ENCODE measurements at places on chromosomes 3 and 15.

GRCh38 chr3:149013726-149014125 is 22.4 kb downstream of the GYG1 start:
- no peak for DNase-seq

GRCh38 chr3:78913711-78914110 is 854.1 kb downstream of the ROBO1 start:
- no peak for DNase-seq

DNA sequence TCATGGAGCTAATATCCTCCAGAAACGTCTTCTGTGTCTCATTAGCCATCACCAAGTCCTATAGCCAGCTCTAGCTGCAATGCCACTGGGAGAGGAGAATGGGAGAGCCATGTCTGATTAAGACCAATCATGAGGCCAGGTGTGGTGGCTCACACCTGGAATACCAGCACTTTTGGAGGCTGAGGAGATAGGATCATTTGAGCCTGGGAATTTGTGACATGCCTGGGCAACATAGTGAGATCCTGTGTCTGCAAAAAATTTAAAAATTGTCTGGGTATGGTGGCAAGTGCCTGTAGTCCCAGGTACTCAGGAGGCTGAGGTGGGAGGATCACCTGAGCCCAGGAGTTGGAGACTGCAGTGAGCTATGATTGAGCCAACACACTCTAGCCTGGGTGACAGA is 13.1 kb downstream of the MGLL start:
- DNase-seq = no peak

GRCh38 chr3:56819016-56819809 is 17.5 kb upstream of the ARHGEF3 start:
- no peak for DNase-seq

DNA sequence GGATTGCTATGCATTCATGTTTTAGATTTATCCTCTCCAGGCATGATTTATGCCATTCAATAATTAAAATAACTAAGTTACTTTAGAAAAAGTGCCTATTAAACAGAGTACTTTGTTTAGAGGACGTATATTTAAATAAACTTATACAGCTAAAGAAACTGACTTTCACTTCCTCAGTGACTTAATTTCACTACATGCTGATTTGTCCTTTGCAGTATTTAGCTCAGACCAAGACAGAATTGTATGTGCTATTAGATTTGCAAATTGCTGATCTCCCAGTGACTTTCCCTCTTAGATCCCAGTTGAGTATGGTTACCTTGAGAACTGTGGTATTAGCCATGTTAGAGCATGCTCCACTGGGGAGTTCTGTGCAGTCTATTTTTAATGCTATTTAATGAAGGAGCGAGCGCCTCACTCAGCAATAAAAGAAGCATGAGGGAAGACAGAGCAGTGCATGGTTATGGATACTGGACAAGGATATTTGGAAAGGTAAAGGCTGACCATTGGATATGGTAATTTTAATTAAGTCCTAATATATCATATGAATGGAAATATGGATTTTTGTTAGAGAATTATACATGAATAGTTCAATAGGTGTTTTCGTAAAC is 2.7 kb downstream of the ARPP21 start:
- DNase-seq = no peak

DNA sequence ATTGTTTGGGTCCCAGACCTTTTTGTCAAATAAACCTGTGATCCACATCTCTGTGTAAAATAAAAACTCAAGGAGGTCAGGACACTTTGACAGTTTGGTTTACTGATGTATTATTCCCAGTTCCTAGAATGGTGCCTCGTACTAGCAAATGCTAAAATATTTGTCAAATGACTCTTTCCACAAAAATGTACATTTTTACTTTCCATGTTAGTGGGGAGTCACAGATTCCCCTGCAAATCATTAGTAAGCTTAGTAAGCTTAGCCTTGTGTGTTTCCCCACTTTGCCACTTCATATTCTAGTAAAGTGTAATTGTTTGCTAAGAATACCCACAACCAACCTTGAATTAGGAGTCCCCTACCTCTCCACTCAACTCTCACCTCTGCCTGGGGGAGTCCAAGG is 2.4 kb upstream of the MAGI1 start:
- DNase-seq = no peak

- DNase-seq = no peak
Observed at GRCh38 chr15:89822611-89822950, 7.9 kb upstream of the ANPEP start.

DNA sequence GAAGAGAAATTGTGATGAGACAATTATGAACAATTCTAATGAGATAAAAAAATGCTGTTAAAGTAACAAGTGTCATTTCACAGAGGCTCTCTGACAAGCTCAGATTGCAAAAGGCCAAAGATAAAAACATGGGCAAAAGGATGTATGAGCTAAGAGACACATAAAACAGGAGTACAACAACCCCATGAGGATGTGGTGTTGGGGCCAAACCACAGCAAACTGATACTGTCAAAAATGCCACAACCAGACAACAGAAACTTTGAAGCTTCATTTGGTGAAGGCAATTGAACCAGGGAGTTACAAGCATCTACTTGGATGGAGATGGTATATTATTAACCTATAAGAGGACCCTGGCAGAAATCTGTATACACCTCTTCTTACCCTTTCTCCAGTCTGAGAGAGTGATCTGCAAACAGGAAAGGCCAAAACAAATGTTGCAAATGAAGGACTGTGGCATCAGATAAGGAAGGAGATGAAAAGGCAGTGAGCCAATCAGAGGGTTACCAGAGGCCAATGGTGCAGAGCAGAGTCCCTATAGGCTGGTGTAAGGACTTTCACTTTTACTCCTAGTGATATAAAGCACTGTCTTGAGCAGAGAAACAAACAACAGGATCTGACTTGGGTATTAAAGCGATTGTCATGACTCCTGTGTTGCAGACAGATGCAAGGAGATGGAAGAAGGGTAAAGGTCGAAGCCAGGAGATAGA is 659.0 kb downstream of the NTRK3 start:
- DNase-seq = no peak

DNA sequence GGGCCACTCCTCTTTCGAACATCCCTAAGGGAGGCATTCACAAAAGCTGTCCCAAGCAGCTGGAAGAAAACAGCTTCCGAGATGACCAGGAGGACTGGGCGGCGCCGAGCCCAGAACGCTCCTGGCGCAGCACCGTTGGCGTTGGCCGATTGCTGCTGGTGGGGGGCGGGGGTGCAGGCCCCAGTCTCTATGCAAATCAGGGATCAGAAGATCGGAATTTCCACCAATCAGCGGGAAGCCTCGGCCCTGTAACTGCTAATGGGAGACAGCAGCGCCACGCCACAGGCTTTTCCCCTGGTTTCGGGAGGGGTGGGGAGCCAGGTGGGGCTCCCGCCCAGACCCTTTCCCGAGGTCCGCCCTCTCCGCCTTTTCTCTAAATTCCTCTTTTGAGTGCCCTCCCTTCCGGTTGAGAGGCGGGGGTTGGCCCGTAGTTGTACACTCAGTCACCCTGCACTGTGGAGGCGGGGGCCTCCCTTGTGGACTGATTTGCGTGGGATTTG is 27.0 kb downstream of the HMCES start:
- DNase-seq = no peak

DNA sequence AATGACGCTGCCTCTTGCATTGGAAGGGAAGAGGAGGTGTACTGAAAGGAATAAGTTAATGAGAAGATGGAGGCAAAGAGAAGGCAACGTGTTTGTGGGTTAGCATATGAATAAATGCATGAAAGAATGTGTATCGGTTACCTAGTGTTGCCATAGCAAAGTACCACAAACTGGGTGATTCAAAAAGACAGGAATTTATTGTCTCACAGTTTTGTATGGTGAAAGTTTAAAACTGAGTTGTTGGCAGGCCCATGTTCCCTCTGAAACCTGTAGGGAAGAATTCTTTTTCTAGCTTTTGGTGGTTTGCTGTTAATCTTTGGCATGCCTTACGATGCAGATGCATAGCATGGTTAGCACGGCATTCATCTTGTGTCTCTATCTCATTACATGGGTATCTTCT is 729.9 kb downstream of the MECOM start:
- no peak for DNase-seq

DNA sequence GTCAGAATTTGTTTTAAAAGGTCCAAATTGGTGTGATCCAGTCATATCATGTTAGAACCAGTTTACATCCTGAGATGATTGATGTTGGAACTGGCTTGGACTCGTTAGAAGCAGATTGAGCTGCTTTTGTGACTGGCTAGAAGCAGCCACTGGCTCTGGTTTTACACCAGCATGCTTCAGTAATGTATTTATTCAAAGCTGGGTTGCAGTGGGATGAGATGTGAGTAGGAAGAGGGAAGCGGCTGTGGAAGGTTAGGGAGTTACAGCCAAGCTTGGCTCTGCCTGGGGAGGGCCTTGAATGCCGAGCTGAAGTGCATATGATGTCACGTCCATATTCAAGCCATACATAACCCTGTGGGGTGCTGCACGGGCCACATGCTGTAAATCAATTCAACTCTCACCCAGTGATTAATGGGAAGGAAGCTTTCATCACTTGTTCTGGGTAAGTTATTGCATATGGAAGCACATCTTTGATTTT is 104.0 kb upstream of the SMAD3 start:
- DNase-seq = no peak

GRCh38 chr3:182436547-182436946 is 356.8 kb upstream of the ATP11B start:
- DNase-seq = no peak

DNA sequence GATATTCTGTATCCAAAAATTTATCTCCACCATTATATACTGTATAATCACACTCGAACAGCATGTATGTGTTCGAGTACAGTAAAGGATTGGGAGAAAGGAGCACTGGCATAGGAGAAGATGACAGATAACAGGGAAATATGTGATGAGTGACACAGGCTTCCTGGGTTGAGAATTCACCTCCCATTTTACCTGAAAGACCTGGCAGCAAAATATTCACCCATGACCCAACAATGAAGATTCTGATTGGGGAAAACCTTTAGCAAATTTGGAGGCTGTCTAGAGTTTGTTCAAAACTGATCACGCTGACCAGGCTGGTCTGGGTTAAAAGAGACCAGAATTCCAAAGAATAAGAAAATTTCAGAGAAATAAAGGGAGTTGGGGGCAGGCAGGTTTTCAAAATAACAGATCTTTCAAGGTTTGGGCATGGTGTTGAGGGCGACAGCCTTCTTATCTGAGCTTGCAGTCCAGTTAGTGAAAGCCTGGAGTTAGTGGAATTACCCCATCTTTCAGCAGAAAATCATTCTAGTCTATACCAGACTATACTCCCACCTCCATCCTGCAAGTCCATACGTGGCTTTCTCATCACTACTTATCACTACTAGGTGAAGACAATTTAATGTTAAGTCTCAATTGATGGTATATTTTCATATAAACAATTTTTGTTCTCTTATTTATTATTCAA is 42.8 kb upstream of the RSL24D1 start:
- no peak for DNase-seq

GRCh38 chr3:140933552-140933951 is 8.1 kb upstream of the SLC25A36 start:
- no peak for DNase-seq

DNA sequence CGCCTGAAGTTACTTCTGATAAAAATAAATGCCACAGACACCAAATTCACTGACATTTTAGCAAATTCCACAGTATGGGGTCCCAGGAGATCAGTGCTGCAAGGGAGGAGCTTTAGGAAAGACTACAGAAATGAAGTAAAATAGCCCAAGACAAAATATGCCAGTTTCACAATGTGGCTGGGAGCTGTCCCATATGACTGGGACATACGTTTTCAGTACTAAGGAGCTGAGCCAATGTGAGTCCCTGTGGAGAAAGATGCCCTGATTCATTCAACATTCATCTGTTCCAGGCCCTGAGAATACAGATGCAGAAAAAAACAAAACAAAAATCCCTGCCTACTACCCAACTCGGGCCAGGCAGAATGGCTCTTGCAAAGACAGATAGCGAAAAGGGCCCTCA is 63.4 kb upstream of the FAM174B start:
- no peak for DNase-seq

DNA sequence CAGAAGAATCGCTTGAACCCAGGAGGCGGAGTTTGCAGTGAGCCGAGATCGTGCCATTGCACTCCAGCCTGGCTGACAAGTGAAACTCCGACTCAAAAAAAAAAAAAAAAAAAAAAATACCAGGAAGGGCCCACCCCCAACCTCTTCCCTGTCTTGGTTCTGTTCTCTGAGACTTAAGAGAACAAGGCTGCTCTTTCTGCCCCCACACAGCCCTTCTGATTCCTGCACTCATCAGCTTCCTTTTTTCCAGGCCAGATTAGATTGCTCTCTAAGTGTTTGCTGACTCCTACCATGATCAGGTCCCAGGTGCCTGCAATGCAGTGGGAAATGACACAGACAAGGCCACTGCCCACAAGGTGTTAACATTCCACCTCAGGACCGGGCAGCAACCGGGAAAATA is 13.0 kb downstream of the TMEM44 start:
- DNase-seq = no peak

GRCh38 chr3:128397484-128397883 is 69.2 kb downstream of the DNAJB8 start:
- no peak for DNase-seq

GRCh38 chr15:39447346-39447745 is 133.5 kb upstream of the THBS1 start:
- DNase-seq = no peak

GRCh38 chr3:128919988-128920387 is 40.6 kb downstream of the ACAD9 start:
- DNase-seq = no peak

GRCh38 chr3:88997260-88997659 is 110.2 kb upstream of the EPHA3 start:
- no peak for DNase-seq
